Pons (tissue), 1 donor: ENCODE measurements at places on chromosomes 3 and 15.
A peak's percentile ranks its signal among the peaks of the same experiment; 100 is the strongest.

- no peak for DNase-seq
These were observed 42.0 kb upstream of the SKOR1 start for GRCh38 chr15:67783303-67783702.

- DNase-seq = no peak
These were observed 65.9 kb downstream of the CACNA2D3 start for GRCh38 chr3:54188176-54188791.

DNA sequence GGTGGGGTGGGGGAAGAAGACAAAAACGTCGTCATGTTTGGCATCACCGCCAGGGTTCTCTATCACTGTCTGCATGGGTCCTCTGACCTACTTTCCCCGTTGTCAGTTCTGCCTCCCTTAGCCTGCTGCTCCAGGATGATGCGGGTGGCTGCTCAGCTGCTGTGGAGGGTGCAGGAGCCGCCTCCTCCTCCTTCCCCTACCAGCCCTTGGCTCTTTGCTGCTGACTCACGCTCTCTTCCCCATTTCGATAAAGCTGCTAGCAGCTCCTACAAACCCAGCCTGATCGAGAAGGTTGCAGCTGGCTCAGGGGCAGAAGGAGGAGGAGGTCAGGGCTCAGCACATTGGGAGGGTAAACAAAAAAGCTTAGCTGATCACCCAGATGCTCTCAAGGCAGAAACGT, 49.5 kb upstream of the SEC13 start:
- no peak for DNase-seq

DNA sequence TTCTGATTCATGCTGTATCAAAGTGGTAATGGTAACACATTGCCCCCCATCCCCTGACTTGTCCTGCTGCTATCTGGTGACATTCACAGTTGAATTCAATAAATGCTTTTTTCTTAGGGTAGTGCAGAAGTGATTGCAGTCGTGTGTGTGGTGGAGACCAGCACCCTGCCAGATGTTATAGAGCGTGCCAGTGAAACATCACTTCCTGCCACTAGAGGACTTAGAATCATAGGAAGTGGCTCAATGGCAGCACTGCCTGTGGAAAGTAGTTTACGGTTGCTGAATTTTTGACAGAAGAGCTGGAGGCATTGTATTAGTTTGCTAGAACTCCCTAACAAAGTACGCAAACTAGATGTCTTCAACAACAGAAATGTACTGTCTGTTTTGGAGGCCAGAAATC, 37.4 kb upstream of the P2RY12 start:
- no peak for DNase-seq

DNA sequence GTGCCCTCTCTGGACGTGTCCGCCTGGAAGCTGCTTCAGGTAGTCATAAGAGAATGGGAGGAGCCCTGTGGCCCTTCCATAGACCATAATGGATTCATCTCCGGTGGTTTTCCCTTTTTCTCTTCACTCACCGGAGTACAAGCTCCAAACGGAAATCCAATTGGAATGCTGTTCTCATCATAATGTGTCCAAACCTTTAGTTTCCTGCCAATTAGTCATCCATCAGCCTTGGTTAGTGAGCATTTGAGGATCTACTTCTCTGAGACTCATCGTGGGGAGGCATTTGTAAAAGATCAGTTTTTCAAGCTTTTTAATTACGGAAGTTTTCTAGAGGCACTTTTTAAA, 34.9 kb downstream of the ABHD2 start:
- no peak for DNase-seq

GRCh38 chr3:148202386-148202785, 495.3 kb upstream of the AGTR1 start:
- no peak for DNase-seq

- no peak for DNase-seq
These were observed 976 bp upstream of the NUP210 start for GRCh38 chr3:13420831-13421765.

DNA sequence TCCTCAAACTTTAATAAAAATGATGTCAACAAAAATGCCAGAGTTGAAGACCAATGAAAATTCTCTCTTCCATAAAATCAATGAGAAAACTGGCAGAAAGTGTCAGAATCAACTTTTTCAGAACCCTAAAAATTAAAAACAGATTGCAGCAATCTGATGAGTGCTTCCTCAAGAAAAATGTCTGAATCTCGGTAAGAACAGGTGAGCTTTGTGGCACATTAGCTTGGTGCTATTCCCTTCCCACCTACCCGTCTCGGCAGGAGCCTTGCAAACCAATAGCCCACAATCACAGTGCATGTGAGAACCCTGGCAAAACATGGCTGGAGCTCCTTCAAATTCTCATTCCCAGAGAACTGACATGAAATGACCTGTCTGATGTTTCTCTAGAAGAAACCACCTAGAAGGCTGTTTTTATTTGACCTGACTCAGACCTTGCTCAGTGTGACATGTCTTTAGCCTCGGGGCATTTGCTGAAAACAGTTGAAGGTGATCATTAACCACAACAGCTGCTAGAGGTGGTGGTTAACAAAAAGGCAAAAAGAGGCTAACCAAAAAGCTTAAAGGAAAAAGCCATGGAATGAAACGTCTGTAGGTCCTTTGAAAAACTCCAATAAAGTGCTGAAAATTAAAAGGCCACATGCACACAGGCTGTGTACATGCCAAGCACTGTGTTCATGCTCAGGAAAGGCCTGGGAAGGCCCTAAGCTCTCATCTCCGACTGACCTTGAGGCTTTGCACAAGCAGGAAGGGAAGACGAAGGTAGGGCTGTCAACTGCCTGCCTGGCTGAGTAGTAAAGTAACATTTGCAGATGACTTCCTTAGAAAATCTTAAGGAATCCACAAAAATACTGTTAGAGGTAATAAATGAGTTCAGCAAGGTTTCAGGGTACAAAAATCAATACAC, 253.0 kb upstream of the NSMCE3 start:
- DNase-seq = no peak

DNA sequence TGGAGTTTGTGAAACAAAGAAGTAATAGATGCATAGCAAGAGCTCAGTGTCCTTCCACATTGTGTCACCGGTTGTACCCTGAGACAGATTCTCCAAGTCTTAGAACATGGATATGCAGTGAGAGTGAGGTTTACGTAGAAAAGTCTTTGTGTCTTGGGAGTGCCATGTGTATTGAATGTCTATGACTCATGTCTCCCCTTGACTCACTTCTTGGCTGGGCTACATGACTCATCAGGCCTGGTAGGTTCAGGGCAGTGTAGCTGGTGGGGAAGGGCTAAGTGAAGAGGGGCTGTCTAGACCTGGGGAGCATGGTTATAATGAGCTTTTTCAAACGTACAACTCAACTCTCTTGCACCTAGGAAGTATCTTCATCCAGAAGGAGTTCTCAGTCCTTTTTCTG, 167.4 kb downstream of the GAP43 start:
- DNase-seq = no peak

- no peak for DNase-seq
These were observed 81.3 kb downstream of the APBA2 start for GRCh38 chr15:28967066-28967465.

DNA sequence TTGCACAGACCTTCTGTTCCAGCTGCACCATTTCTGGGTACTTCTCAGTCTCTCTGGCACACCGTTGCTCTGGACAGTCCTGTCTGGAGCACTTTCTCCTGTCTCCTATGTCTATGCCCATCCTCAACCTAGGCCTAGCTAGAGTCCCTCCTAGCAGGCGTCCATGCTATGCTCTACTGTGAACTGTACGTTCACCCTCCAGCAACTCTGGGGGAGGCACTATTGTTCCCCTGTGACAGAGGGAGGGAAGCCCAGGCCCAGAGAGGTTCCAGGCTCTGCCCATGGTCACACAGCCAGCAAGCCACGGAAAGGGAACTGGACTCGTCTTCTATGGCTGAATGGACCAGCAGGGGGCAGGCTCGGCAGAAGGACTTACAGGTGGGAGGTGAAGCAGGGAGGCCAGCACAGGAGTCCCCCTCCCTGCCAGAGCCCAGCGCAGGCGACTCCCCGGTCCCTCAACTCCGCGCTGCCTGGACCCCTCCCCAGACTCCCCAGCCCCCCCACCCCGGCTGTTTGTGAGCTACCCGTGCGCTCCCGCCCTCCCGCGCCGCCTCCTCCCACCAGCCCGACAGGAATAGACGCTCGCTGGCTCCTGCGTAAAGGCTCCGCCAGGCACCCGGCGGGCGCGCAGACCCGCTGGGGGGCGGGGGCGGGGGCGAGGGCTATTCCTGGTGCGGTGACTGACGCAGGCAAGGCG, 1.7 kb upstream of the LINGO1 start:
- peak; percentile 49 for DNase-seq

DNA sequence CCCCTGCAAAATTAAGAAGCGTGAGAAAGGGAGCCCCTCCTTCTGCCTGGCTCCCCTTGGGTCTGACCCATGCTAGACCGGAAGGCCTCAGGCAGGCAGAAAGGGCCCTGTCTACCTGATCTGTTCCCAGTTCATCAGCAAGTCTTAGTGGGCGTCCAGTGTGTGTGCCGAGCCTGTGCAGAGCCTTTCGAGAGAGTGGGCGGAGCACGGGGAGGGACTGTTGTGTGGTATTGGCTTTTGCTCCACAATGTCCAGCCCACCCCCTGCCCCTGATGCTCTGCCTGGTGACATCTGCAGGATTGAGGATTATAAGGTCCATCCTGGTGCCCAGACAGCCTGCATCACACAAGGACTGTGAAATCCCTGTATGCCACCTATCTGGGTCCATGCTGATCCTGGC, 82.9 kb downstream of the CHDH start:
- DNase-seq = no peak

GRCh38 chr3:183634707-183635106, 716 bp upstream of the KLHL24 start:
- no peak for DNase-seq

- no peak for DNase-seq
These were observed 56.7 kb downstream of the CCNL1 start for GRCh38 chr3:157103280-157103679.

- DNase-seq = no peak
These were observed 227.9 kb downstream of the PYDC2 start for GRCh38 chr3:191688756-191689433.

GRCh38 chr3:177551431-177551836, 354.2 kb upstream of the TBL1XR1 start:
- DNase-seq = no peak

GRCh38 chr3:22399566-22399965, 648.6 kb upstream of the ZNF385D start:
- no peak for DNase-seq

DNA sequence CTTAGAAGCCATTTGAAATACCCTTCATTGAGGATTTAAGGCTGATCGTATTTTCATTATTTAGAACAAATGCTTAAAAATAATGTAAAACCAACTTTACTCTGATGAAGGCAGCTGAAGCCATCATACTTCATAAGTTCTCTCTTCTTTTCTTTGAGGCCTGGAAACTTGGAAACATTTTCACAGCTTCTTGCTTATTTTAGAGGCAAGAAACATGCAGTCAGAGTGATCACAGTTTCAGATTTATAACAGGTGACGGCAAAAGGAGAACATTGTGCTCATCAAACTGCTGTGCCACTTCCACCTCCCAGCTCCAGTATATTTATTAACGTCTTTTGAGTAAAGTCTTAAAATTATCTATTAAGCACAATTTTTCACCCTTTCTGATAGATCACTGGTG, 376.1 kb downstream of the PTPRG start:
- no peak for DNase-seq

GRCh38 chr15:50137893-50138292, 18.9 kb upstream of the ATP8B4 start:
- no peak for DNase-seq

DNA sequence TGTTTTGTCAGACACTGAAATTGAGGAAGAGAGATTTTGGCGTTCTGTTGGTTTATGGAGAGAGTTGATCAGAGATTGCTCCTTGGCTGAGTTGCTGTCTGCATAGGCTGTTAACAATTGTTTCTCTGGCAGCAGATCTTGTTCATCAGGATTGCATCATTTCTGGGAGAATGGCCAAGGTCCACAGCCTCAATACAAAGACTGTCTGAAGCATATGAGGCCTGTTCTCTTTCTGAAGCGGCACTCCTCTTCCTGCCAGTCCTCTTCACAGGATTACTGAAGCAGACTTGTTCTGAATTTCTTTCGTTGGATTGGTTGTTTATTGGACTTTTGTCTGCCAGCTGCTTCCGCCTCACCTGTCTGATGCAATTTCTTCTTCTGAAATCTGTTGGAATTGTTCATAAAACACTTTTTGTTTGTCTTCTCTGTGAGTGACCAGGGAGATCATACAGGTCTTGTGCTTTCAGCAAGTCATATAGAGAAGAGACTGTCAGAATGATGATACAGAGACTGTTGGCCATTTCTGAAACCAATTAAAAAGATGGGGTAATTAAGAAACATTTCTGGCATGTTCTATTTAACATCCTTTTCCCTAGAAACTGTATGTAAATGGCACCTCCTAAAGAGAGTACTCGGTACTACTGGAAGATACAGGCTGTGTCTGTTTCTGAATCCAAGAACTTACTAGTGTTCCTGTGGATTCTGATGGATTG, 25.5 kb downstream of the SETD5 start:
- peak; percentile 100 for DNase-seq

DNA sequence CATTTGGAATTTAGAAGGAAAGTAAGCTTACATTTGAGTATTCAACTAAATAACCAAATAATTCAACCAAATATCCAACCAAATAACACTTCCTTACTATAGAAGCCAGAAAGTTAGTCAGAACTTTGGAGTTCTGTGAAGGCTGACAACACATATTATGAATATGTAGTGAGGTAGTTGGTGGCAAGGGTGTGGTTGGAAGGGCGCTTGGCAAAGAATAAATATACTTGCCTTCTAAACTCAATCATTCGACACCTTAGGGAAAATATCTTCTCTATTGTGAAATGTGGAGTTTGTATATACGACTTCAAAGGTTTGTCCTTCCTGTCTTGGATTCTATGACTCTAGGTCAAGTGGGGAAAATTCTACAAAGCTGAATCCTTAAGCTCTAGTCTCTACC, 111.7 kb upstream of the OSTN start:
- DNase-seq = no peak

DNA sequence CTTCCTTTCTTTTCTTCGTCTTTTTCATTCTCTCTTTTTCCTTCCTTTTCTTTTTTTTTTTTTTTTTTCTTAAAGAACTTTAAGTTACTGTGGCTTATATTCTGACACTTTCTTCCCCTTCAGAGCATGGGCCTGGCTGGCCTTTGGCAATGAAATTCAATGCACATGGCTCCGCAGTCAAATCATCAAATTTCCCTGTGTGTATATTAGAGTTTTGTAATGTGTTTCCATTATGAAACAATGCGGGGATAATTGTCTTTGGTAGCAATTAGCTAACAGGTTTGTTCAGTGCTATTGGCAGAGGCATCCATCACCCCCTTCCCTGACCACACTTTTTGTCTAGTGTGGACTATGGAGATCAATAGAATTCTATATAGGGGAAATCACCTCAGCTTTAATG, 80.5 kb downstream of the CDIN1 start:
- DNase-seq = no peak

DNA sequence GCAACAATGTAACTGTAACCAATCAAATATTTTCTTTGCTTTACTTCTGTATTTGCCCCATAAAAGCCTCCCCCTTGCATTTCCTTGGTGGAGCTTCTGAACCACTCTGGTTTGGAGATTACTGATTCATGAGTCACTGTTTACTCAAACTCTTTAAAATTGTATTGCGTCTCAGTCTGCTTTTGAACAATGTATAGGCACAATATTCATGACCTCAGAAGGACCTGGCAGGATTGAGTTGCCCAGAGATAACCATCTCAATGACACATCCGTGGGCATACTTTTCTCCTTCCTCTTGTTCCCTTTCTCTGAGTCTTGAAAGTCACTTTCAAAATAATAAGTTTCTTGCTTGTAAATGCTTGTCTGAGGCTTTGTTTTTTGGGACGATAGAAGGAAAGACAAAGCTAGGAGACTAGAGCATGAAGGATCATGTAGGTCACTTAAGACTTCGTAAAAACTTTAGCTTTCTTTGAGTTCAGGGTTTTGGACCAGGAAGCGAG, 57.1 kb upstream of the POU1F1 start:
- no peak for DNase-seq

- no peak for DNase-seq
These were observed 58.9 kb downstream of the RAB7A start for GRCh38 chr3:128784843-128785242.
